ENCODE measurements at places on chromosomes 3 and 15.

DNA sequence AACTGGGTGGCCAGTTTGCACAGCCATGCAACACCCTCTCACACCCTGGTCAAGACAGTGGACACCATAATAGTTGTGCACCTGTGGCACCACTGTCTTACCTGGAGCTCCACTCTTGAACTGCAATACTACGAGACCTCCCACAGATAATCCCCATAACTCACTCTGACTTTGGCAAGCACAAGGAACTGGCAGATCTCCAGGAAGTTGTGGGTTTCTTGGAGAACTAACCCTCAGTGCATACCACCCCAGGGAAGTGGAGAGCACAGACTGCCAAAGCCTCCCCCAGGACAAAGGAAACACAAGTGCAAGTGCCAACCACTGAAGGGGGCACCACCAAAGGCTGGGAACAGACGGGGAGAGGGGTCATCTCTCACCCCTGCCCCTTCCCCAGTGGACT is 318.6 kb downstream of the SUCLG2 start:
- DNase-seq, result no peak

GRCh38 chr3:189699885-189700284 is 68.7 kb downstream of the TP63 start:
- DNase-seq, result no peak

DNA sequence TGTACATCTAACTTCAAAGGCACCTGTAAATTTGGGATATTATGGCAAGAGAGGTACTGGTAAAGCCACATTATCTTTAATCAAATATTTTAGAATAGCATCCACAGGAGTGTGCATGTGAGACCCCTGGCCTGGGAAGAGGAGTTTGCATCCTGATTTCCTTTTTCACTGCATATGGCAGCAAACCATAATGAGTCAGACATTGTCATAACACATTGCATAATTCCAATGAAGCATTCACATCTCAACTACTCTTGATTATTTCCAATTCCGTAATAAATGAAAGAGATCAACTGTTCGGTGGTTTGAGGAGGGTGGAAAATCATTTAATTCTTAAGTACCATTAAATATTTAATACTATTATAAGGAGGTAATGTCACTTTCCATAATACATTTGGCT is 215.0 kb downstream of the MECOM start:
- no peak for DNase-seq

GRCh38 chr3:144643771-144644198 is 672.2 kb downstream of the DIPK2A start:
- DNase-seq, result no peak

DNA sequence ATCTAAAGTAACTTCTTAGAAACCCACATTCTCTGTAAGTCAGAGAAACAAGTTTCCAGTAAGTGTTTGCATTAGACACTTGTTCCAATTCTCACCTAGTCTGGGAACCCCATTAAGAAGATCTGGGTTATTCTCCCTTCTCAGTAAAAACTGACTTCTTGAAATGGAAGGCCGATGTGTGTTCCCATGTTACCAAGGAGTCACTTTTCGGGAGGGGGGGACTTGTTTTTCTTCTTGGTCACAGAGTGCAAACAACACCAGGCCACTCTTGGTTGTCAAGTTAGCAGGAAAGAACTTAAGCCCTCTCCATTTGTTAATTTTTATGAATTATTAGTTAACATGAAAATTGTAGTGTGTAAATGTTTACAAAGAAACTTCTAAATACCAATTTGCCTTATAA is 55.6 kb downstream of the ITPR1 start:
- no peak for DNase-seq

- no peak for DNase-seq
Measured at GRCh38 chr15:42348083-42348482, 11.2 kb upstream of the CAPN3 start.

- DNase-seq, result no peak
Measured at GRCh38 chr15:40386480-40386879, 4.0 kb downstream of the KNSTRN start.

DNA sequence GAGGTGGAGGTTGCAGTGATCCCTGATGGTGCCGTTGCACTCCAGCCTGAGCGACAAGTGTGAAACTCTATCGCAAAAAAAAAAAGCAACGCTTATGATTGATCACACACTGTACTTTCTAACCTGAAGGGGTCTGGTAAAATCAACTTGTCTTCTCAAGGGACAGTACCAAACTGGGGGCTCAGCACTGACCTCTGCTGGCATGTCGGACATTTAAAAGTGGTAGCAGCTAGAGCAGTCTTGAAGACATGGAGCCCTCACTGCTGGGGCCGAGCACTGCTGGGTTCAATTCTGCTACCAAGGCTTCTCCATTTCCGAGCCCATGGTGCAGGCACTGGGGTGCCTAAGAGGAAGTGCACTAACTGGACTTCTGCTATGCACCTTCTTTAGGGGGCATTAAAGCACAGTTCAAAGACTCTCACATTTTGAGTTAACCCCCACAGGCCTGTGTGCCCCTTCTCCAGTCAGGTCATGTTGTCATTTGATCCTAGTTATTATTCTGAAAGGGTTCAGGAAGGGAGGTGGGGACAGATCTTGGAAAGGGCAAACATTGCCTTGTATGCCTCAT is 26.4 kb upstream of the LAMP3 start:
- no peak for DNase-seq

DNA sequence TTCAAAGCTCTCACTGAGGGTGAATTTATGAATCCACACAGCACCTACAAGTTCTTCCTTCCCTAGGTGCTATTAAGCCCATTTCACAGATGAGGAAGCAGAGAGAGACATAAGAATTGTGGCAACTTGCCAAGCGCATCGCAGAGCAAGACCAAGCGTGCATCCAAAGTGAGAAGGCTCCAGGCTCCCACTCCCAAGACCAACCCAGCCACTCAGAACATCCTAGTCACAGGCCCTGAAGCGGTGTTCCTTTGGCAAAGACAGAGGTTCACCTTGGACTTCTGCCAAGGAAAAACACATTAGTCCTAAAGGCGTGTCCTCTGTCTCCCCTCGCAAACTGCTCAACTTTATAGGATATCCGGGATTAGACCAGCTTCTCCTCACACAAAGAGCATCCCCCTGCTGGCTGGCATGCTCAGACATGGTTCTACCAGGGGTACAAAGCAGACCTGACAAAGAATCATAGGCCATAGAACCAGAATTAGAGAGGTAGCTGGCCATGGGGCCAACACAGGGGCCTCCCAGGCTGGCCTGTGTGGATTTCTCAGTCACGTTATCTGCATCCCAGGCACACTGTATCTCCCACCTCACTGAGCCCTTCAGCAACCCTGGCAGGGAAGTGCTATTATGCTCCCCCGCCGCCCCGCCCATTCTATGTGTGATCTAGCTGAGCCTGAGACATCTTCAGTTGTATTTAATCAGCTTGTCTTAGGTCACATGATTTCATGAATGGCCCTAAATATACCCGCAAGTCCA is 160.2 kb downstream of the FOXP1 start:
- no peak for DNase-seq

DNA sequence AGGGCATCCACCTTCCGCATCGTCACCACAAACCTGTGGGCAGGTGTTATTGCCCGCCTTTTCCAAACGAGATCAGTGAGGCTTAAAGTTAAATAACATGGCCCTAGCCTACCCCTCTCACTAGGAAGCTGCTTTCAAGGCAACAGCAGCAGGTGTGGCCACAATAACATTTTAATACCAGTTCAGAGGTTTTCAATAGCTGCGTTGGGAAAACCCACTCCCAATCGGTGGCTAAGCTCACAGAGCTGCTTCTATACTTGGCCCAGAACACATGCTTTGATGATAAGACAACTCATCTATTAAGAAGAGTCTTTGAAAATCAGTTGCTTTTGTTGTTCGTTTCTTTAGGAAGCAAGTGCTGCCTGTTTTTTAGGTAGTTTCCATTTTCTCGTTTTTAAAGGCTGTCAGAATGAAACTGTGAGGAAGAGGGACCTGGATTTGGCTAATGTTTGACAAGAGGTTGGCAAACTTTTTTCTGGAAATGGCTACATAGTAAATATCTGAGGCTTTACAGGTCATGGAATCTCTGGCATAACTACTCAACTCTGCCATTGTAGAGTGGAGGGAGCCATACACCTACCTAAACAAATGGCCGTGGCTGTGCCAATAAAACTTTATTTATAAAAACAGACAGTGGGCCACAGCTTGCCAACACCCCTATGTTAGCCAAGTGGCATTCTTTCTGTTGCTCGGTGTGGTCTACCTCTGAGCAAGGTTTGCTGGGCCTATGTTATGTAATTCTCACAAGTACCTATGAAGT is 179.6 kb downstream of the FEZF2 start:
- no peak for DNase-seq

GRCh38 chr3:197444793-197445379 is 110.9 kb downstream of the BDH1 start:
- DNase-seq, result no peak

DNA sequence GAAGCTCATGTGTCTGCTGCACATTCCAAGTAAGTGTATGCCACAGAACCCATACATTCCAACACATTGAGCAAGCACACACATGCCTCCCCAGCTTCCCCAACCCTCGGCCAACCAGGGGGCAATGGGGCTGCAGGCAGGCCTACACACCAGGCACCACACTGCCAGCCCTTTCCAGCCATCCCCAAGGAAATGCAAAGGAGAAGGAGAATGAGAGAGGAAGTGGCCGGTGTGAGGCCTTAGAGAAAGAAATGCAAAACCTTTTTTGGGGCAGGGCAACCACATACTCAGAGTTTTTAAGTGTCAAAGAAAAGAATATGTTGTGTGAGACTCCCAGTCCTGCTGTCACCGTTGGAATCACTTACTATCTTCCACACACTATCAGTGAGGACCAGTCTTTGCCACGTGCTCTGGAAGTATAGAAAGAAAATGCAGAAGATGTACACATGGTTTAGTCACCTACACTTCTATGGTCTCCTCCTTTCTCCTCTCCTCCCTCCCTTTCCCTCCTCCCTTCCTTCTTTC is 11.1 kb downstream of the IGF2BP2 start:
- DNase-seq, result no peak

DNA sequence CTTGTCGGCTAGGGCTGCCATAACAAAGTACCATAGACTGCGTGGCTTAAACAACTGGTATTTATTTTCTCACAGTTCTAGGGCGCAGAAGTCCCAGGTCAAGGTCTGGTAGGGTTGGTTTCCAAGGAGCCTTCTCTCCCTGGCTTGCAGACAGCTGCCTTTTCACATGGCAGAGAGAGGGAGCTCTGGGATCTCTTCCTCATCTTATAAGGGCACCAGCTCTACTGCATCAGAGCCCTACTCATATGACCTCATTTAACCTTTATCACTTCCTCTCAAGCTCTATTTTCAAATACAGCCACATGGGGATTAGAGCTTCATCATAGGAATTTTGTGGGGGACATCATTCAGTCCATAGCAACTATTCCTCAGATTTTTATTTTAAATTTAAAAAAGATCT is 17.6 kb upstream of the PAQR9 start:
- DNase-seq, result no peak

GRCh38 chr3:170513642-170514041 is 72.2 kb downstream of the SLC7A14 start:
- no peak for DNase-seq
